ENCODE measurements at places on chromosomes 5 and 9.

- no peak for DNase-seq
Observed at GRCh38 chr9:34783951-34784487, 74.1 kb upstream of the CCL21 start.

GRCh38 chr5:134236318-134236717 is 10.4 kb upstream of the PPP2CA start:
- no peak for DNase-seq

DNA sequence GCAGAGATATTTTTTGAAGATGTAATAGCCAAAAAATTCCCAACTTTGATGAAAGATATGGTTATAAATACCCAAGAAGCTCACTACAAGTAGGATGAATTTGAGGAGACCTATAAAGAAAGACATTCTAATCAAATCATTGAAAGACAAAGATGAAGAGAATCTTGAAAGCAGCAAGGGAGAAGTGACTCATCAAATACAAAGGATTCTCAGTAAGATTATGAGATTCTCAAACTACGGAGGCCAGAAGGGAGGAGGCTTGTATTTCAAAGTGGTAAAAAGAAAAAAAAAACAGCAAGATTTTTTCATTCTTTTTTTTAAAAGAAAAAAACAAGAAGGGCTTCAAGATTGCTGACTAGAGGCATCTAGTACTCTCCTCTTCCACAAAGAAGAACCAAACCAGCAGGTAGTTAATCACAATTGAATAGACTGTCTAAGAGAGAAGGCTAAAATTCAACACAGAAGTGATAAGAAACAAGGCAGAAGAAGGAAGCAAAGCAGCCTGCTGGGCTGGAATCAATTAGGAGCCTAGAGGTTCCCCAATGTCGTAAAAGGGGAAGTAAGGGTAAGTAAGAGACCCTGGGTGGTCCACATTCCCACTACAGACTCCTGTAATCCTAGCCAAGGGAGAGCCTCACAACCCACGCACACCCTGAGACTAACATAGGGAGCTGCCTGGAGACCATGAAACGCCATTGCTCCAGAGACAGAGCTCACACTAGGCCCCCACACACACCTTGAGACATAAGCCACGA is 59.1 kb upstream of the NIPAL4 start:
- DNase-seq = no peak

DNA sequence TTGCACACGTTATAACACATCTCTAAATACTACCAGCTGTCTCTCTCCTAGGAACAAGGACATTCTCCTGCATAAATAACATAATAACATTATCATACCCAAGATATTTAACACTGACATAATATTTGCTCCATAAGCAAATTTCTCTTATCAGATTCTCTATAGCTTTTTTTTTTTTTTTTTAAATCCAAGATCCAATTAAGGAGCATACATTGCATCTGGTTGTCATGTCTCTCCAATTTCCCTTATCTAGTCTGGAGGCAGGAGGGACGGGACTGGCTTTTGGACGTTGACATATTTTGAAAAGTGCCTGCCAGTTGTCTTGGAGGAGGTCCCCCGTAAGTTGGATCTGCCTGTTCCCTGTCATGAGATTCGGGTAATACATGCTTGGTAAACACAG is 76.6 kb downstream of the RAPGEF1 start:
- DNase-seq = no peak

DNA sequence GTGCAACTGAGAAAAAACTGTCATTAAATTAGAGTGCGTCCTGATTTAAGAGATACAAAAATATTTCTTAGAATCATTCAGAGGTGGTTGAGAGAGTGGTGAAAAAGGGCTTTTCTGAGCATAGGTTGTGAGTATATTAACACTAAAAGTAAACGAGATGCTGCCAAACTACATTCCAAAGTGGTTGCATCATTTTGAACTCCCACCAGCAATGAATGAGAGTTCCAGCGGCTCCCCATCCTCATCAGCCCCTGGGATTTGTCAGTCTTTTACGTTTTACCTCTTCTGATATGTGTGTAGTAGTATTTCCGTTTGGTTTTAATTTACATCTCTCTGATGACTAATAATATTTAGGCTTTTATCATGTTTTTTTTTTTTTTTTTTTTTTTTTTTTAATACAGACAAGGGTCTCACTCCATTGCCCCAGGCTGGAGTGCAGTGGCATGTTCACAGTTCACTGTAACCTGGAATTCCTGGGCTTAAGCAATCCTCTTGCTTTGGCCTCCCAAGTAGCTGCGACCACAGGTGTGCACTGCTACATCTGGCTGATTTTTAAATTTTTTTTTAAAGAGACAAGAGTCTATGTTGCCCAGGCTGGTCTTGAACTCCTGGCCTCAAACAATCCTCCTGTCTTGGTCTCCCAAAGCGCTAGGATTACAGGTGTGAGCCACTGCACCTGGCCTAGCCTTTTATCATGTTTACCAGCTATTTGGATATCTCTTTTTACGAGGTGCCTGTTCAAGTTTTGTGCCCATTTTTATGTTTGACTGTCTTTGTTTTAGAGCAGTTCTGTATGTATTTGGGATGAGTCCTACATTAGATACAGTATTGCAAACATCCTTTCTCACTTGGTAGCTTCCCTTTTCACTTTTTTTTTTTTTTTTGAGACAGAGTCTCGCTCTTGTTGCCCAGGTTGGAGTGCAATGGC is 17.0 kb downstream of the PRRT1B start:
- DNase-seq = no peak

- DNase-seq = no peak
Observed at GRCh38 chr9:7944572-7944971, 145.0 kb upstream of the DMAC1 start.
